Left cardiac atrium (tissue), 4 donors: ENCODE measurements at places on chromosomes 1 and 21. TPM values are rescaled to one million over a fixed set of nuclear protein-coding genes. Genes with fewer than 3 reads are reported as not detected.
A peak's percentile ranks its signal among the peaks of the same experiment; 100 is the strongest.

The BLZF1 gene
- total RNA-seq = 22.6 TPM

- DNase-seq = no peak
Measured at GRCh38 chr21:20538039-20538658, 460.1 kb upstream of the NCAM2 start.

DNA sequence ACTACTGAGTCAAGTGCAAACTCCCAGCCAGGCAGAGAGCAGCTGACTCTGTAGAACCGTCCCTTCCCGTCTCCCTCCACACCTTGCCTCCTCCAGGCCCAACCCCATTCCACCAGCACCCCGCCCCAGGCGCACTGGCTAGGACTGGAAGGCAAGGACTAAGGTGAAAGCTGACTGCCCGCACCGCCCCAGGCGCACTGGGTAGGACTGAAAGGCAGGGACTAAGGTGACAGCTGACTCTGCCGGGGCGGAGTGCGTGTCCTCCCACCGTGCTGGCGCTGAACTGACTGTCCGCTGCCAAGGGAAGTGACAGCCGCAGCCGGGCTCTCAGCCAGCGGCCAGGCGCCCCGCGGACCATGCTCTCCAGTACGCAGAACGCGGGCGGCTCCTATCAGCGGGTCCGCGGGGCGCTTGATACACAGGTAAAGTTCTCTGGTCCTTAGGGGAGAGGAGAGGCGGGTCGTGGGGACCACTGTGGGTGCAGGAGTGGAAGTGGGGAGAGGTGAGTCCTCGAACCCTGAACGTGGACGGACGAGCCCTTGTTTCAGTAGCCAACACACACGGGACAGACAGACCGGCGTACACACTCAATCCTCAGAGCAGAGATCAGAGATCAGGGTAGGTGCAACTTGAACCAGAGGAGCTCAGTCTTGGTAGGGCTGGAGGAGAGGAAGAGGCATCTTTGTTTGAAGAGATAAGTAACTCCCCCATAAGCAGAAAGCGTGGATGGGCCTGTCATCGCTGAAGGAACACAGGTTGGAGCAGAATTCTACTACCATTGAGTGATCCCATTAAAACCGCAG, 58.0 kb downstream of the RBM11 start:
- peak; percentile 77 for DNase-seq

GRCh38 chr1:113219377-113219776, 146.4 kb downstream of the LRIG2 start:
- DNase-seq = no peak
